ENCODE measurements at places on chromosomes 1 and 21.

DNA sequence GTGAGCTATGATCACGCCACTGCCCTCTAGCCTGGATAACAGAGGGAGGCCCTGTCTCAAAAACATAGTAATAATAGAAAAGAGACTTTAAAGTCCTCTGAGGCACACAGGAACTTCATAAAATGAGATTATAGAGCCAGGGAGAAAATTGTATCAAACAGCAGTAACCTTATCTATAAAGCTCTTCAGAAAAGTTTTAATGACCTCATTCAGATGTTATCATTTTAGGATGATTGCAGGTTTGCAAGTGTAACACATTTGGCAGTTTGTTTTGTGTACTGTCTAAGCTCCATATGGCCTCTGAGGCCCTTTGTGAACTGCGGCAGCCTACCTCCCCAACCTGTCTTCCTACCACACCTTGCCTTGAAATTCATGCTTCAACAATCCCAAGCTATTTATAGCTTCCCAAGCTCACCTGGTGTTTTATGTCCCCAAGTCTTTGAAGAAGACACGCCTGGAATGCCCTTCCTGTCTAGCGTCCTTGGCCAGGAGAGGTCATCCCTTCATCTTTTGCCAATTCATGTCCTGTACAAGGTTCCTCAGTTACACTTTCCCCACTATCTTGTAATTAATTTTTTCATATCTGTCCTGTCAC is 8.5 kb upstream of the AKNAD1 start:
- DNase-seq: no peak

- DNase-seq: no peak
Measured at GRCh38 chr1:22471610-22472009, 20.0 kb downstream of the ZBTB40 start.

- DNase-seq: no peak
Measured at GRCh38 chr1:62810420-62811274, 26.7 kb downstream of the ATG4C start.

- DNase-seq: no peak
Measured at GRCh38 chr1:916173-917075, 7.3 kb upstream of the SAMD11 start.

DNA sequence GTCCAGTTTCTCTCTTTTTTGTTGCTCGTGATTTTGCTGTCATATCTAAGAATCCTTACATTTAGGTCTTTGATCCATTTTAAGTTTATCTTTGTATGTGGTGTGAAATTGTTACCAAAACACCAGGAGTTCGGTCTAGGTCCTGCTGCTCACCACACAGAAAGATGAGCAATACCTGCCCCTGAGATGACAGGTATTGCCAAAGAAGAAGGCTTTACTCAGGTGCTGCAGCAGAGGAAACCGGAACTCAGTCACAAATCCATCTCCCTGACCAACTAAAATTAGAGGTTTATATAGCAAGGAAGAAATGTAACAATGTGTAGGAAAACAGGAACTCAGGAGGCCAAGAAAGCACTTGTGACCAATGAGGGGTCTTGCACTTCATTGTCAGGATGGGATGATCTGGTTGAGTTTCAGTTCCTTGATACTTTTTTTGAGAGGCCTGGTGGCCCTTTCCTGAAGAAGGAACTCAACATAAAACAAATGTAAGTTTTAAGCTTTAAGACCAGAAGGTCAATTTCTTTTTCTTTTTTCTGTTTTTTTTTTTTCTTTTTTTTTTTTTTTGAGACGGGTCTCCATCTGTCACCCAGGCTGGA is 16.5 kb upstream of the SETDB1 start:
- no peak for DNase-seq

GRCh38 chr1:235579891-235580290 is 69.7 kb downstream of the GNG4 start:
- no peak for DNase-seq

DNA sequence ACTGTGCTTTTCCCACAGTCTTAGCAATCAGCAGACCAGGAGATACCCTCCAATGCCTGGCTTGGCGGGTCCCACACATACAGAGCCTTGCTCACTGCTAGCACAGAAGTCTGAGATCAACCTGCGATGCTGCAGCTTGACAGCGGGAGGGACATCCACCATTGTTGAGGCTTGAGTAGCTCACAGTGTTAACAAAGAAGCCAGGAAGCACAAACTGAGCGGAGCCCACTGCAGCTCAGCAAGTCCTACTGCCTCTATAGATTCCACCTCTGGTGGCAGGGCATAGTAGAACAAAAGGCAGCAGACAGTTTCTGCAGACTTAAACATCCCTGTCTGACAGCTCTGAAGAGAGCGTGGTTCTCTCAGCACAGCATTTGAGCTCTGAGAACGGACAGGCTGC is 33.4 kb downstream of the MNDA start:
- no peak for DNase-seq

DNA sequence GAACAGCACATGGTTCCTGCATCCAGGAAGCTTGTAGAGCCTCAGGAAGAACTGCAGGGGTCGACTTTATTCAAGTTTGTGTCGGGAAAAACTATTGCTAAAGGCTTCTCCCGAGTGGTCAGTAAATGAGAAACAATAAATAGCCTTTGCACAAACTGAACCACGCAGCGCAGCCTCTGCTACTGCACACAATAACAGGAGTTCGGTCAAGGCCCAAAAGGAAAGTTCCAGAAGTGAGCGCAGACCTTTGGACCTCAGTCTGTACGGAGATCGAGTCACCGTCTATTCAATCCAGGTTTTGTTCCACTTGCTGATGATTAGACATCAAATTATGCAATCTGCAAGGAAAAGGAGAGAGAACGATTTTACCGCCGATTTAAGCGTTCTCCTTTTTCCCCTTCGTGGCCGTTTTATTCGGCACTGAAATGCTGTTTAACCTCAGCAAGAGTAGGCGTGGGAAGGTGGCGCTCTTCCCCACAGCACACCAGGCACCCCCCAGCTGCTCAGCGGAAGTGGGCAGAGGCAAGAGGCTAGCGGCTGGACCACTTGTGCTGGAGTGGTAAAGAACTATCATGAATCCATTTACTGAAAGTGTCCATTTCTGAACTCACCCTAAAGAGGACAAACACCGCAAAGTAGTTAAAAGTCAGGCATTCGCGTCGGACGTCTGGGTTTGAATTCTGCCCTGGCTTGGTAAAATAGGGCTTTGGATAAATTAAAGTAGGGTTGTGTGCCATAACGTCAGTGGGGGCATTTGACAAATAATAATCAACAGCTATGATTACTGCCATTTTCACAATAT is 6.1 kb upstream of the LHX8 start:
- DNase-seq: no peak

GRCh38 chr1:205998457-205999241 is 4.5 kb downstream of the RAB7B start:
- DNase-seq: no peak

DNA sequence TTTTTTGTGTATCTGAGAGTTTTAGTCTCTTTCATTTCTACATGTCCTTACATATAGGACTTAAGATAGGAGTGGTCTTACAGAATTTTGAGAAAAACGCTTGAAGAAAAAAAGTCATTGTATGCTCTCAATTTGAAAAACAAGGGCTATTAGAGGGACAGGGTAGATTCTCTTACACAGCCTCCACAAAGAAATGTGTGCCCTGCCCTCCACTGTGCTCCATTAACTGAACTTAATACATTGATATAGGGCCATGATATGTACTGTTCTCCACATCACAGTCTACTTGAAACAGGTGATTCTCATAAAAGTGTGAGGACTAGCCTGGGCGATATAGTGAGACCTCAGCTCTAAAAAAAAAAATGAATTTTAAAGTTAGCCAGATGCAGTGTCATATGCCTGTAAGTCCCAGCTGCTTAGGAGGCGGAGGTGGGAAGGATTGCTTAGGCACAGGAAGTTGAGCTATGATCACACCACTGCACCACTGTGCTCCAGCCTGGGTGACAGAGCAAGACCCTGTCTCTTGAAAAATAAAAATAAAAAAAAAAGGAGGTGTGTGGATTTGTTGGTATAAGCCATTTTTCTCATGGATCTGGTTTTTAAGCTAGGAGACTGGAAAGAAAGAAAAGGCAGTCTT is 77.0 kb downstream of the HMCN1 start:
- DNase-seq: no peak

GRCh38 chr1:57167997-57168396 is 202.2 kb upstream of the C8B start:
- no peak for DNase-seq

DNA sequence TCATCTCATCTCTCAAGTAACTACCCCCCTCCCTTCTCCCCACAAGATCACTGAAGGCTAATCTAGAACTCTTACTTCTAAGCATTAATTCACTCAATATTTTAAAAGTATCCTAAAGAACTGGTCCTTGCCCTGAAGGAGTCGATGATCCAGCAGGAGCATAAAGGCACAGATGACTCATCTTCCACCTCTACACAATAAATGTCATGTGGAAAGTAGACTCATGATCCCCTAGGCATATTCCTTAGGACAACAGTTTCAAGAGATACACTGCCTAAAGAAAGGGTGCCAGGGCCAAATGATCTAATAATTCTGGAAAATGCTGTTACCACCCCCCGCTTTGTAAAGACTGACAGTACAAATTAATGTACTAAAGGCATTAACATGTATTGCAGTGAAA is 85.8 kb upstream of the DIRAS3 start:
- no peak for DNase-seq

DNA sequence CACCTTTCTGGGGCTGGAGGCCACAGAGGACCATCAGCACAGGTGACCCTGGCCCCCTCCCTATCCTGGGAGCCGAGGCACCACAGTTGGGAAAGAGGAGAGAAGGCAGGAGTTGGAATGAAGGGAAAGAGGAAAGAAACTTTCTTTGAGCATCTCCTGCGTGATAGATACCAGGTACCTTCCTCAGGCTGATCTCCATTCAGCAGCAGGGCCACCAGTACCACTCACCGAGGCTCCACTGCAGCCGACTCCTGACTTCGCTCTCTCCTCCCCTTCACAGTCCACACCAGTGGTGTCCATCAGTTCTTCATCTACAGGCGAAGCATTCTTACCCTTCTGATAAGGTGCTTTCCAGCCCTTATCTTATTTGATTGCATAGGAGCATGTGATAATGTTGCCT is 55.3 kb downstream of the LGR6 start:
- no peak for DNase-seq

Measured in activated T-helper 1 cell treated with anti-CD3 and anti-CD28 coated beads, Interleukin-2, amount 50 U/mL, for 16 hours (primary cell).